ENCODE measurements at places on chromosomes 13 and 19.

- DNase-seq, result no peak
Measured at GRCh38 chr19:40304306-40304705, 19.2 kb upstream of the AKT2 start.

GRCh38 chr19:5948752-5949564, 29.0 kb downstream of the RANBP3 start:
- DNase-seq, result no peak

DNA sequence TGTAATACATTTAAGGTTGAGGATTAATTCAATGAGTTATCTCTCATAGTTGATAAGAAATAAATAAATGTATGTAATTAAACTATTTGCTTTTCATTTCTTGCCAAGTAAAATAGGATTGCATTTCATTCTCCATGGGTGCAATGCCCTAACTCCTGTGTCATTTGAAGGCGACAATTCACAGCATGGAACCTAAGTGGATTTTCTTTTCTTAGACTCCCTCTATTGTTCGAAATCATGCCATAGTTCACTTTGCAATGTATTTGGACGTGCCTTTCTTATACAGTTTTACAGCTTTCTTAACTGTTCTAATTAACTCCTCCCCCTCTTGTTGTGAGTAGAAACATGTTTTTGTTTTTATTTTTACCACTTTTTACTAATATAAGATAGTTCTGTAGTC, 263.0 kb downstream of the B3GLCT start:
- DNase-seq, result no peak

DNA sequence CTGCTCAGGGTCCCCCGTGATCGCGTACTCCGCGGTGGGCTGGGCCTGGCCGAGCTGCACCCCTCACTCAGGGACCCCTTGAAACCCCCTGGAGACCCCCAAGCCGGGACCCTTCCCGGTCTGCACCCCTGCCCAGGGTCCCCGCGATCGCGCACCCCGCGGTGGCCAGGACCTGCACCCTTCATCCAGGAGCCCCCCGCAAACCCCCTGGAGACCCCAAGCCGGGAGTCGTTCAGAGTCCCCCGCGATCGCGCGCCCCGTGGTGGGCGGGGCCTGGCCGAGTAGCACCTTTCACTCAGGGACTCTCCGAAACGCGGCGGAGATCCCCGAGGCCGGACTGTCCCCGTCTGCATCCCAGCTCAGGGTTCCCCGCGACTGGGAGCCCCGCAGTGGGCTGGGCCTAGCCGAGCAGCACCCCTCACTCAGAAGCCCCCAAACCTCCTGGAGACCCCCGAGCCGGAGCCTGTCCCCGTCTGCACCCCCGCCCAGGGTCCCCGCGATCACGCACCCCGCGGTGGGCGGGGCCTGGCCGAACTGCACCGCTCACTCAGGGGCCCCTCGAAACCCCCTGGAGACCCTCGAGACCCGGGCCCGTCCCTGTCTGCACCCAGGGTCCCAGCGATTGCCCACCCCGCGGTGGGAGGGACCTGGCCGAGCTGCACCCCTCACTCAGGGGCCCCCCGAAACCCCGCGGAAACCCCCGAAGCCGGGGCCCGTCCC, 748 bp downstream of the LMNB2 start:
- no peak for DNase-seq

DNA sequence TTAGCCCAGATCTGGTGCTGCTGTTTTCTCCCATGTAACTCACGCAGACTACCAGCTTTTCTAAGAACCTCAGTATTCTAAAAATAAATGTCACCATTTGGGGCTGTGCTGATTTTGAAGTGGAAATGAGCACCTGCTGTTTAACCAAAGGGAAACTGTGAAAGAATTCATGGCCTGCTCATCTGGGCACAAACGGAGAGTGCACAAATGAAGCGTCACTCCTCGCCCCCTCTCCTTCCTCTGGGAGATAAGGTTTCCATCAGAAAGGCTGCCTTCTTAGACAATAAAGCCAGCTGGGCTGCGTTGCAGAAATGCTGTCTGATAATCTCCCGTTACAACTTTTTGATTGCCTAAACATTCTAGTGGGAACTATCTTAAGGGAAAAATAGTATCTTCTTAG, 73.7 kb upstream of the SLC15A1 start:
- DNase-seq, result no peak

DNA sequence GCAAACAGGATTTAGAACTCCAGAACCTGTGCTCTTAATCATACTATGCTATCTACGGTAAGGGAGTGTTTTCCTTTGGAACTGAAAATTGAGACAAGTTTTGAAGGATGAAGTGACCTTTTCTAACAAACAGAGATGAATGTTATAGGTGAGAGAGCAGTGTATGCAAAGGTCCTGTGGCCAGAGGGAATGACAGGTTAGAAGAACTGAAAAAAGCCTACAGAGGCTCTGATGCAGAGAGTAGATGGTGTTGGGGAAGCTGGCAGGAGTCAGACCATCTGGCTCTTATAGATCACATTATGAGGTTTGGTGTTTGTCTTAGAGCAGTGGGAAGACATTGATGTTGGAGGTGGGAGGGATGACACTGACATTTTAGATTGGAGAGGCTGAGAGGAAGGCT, 2.0 kb downstream of the PCCA start:
- DNase-seq, result no peak

Data from GM04503 (cell line).